ENCODE measurements at places on chromosomes 3 and 15. TPM values are rescaled to one million over a fixed set of nuclear protein-coding genes. Genes with fewer than 3 reads are reported as not detected.
A peak's percentile ranks its signal among the peaks of the same experiment; 100 is the strongest.

- no peaks in the 10 kb centered on the region for H3K27me3 ChIP-seq
- no peak overlapping the region for H3K4me3 ChIP-seq
- no peak for DNase-seq
- H3K36me3 ChIP-seq = peaks cover 50% of the 10 kb centered on the region
- H3K27ac ChIP-seq = no peak overlapping the region
Observed at GRCh38 chr3:65381496-65382010, 657.2 kb downstream of the MAGI1 start.

GRCh38 chr15:74955017-74955416 is 1.6 kb downstream of the RPP25 start:
- peaks cover 40% of the 10 kb centered on the region for H3K27me3 ChIP-seq
- H3K4me1 ChIP-seq = peaks cover 49% of the 10 kb centered on the region

DNA sequence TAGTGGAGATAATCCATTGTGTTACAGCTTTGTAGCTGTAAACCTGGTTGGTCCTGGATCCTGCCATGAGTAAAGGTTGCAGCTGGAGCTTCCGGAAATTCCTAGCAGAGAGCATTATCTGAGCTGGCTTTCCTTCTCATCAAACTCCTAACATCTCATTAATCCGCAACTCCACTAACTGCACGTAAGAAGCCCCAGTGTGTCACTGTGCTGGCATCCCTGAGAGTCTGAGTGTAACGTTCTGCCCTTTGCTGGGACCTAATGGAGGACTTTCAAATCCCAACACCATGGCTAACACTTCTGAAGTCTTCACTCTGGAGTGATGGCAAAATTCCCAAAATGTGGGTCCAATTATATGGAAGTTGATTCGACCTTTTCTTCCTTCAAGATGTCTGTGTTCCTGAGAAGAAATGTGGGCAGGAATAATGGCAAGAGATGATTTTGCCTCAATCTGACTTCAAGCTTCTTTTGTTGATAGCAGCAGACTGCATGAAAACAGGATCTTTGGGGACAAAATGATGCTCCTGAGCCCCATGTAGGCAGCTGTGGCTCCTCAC is 9.6 kb upstream of the TRPM1 start:
- DNase-seq = no peak
- H3K4me1 ChIP-seq = no peaks in the 10 kb centered on the region
- H3K27ac ChIP-seq = no peak overlapping the region

- no peak overlapping the region for H3K27ac ChIP-seq
- H3K27me3 ChIP-seq = peaks cover 68% of the 10 kb centered on the region
- peak overlapping the region; percentile 88 for H3K4me3 ChIP-seq
- peak; percentile 53 for DNase-seq
- H3K36me3 ChIP-seq = no peaks in the 10 kb centered on the region
- H3K4me1 ChIP-seq = peaks cover 41% of the 10 kb centered on the region
Observed at GRCh38 chr3:42501681-42502428, 588 bp upstream of the VIPR1 start.

DNA sequence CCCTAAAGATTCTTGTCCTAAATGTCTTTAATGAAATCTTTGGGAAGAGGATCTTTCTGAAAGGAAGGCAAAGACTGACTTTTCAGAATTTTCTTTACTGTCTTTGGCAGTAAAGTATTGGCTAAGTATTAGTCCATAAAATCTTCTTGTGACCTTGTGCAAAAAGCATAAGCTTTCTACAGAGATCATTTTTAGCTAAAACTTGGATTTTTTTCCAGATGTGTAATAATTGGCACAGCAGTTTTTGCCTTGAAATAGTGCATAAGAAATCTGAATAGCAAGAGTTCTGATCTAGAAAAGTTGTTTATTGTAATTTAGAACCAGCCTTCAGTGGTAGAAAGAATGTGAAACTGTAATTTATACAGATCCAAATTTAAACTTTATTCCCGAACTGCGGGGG is 122.8 kb upstream of the CGNL1 start:
- peaks cover 51% of the 10 kb centered on the region for H3K4me1 ChIP-seq
- DNase-seq = no peak
- no peak overlapping the region for H3K4me3 ChIP-seq
- H3K27me3 ChIP-seq = no peaks in the 10 kb centered on the region
- peak overlapping the region; percentile 91 for H3K27ac ChIP-seq
- H3K36me3 ChIP-seq = peaks cover 19% of the 10 kb centered on the region

GRCh38 chr3:124846189-124846588 is 41.0 kb downstream of the ITGB5 start:
- peaks cover 21% of the 10 kb centered on the region for H3K4me1 ChIP-seq
- H3K27ac ChIP-seq = peak overlapping the region; percentile 22
- H3K36me3 ChIP-seq = peaks cover 71% of the 10 kb centered on the region
- no peak overlapping the region for H3K4me3 ChIP-seq

- no peaks in the 10 kb centered on the region for H3K36me3 ChIP-seq
- DNase-seq = no peak
- no peaks in the 10 kb centered on the region for H3K27me3 ChIP-seq
- peak overlapping the region; percentile 3 for H3K27ac ChIP-seq
- no peak overlapping the region for H3K4me3 ChIP-seq
Observed at GRCh38 chr3:173044998-173045397, 96.0 kb downstream of the SPATA16 start.

DNA sequence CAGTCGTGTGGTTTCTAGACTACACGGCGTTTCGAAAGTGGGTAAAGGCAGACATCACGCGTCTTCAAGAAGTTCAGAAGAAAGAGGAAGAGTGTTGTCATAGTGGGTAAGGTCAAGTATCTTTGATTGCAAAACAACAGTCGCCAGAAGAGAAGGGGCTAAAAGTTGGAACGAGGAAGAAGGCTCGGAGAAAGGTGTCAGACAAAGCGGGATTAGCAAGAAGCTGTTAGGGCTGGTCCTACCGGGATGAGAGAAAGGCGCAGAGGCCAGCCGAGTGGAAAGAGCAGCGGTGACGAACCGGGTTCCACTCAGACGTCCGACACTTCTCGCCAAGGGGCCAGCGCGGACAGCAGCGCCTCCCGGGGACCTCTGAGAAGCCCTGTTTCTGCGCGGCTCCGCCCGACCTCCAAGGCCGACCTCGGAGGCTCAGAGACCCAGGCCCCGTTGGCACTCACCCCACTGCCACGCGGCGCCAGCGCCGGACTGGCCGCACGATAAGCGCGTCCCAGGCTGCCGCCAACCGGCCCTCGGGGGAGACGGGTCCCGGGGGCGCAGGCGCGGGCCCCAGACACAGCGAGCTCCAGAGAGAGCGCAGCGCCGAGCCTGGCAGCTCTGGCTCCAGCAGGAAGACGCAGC is 436 bp downstream of the ADPGK start:
- no peak for DNase-seq
- H3K4me1 ChIP-seq = peaks cover 20% of the 10 kb centered on the region
- peak overlapping the region; percentile 91 for H3K27ac ChIP-seq
- H3K4me3 ChIP-seq = peak overlapping the region; percentile 94
- peaks cover 8% of the 10 kb centered on the region for H3K36me3 ChIP-seq
- no peaks in the 10 kb centered on the region for H3K27me3 ChIP-seq

GRCh38 chr3:110512961-110513360 is 558.7 kb upstream of the NECTIN3 start:
- no peak overlapping the region for H3K27ac ChIP-seq
- peaks cover 10% of the 10 kb centered on the region for H3K4me1 ChIP-seq
- 0 out of 2 replicates have a peak, but pooled peaks cover 2% of the 10 kb centered on the region for H3K27me3 ChIP-seq
- DNase-seq = no peak
- peaks cover 17% of the 10 kb centered on the region for H3K36me3 ChIP-seq

DNA sequence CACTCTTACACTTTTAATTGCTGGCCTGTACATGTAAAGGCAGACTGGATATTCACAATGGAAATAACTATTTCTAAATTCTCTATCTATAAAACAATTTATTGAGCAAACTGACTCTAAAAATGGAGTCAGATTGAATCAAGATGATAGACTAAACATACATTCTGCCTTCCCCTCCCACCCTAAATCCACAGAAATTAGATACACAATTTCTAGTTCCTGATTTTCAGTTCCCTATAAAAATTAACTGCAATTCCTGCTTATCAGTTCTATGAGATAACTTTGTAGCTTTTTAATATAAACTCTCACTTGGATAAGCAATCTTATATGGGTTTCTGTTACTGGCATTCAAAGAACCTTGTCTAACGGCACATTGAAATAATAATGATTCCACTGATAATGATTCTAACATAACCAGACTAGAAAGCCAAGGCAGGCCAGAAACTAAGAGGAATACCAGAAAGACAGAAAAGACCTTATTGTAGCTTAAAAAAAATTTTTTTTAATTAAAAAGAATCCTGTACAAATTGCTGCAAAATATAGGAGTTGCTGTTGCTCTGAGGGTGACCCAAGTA is 33.1 kb downstream of the TBC1D5 start:
- H3K27ac ChIP-seq = no peak overlapping the region
- H3K4me3 ChIP-seq = no peak overlapping the region
- no peak for DNase-seq
- H3K27me3 ChIP-seq = no peaks in the 10 kb centered on the region

DNA sequence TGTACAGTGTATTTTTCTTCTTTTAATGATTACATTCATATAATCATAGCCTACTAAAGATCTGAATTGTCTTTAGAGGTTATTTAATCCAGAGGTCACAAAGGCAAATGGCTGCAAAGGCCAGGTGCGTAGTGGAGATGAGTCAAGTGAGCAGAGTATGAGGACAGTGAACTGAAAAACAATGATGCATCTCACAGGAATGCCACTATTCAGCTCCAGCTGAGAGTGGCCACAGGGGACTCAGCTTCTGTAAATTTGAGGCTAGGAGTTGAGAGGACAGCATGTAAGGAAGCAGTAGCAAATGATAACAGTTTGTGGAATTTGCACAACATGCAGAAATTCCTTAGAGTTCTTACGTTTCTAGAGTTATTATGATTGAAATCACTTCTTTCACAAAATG is 50.4 kb downstream of the COL6A5 start:
- no peaks in the 10 kb centered on the region for H3K36me3 ChIP-seq
- no peak overlapping the region for H3K4me3 ChIP-seq
- DNase-seq = no peak
- no peaks in the 10 kb centered on the region for H3K27me3 ChIP-seq

DNA sequence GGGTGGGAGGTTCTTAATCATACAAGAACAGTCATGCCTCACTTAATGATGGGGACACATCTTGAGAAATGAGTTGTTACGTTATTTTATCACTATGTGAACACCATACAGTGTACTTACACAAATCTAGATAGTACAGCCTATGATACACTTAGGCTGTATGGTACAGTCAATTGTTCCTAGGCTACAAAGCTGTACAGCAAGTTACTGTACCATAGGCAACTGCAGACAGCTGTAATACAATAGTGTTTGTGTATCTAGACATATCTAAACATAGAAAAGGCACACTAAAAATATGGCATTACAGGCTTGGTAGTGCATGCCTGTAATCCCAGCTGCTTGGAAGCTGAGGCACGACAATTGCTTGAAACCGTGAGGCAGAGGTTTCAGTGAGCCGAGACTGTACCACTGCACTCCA is 55.7 kb upstream of the PLXND1 start:
- H3K27me3 ChIP-seq = no peaks in the 10 kb centered on the region
- peaks cover 38% of the 10 kb centered on the region for H3K4me1 ChIP-seq
- no peaks in the 10 kb centered on the region for H3K36me3 ChIP-seq
- H3K27ac ChIP-seq = no peak overlapping the region
- no peak for DNase-seq

The LCTL gene
- 3.2 TPM for total RNA-seq

The ATOSA gene
- 13.2 TPM for total RNA-seq

The ATP13A5 gene
- total RNA-seq = not detected

The DPPA4 gene
- 901 TPM for total RNA-seq

The GMNC gene
- total RNA-seq = 0.25 TPM

The RTP1 gene
- total RNA-seq = 5.6 TPM

The SLC6A11 gene
- 1.5 TPM for total RNA-seq
